ENCODE measurements at places on chromosomes 3 and 15. TPM values are rescaled to one million over a fixed set of nuclear protein-coding genes. Genes with fewer than 3 reads are reported as not detected.

- no peak overlapping the region for H3K4me3 ChIP-seq
- no peaks in the 10 kb centered on the region for H3K36me3 ChIP-seq
- H3K27ac ChIP-seq, result no peak overlapping the region
- peaks cover 6% of the 10 kb centered on the region for H3K4me1 ChIP-seq
- no peaks in the 10 kb centered on the region for H3K27me3 ChIP-seq
Measured at GRCh38 chr3:127726894-127727293, 54.1 kb downstream of the ABTB1 start.

DNA sequence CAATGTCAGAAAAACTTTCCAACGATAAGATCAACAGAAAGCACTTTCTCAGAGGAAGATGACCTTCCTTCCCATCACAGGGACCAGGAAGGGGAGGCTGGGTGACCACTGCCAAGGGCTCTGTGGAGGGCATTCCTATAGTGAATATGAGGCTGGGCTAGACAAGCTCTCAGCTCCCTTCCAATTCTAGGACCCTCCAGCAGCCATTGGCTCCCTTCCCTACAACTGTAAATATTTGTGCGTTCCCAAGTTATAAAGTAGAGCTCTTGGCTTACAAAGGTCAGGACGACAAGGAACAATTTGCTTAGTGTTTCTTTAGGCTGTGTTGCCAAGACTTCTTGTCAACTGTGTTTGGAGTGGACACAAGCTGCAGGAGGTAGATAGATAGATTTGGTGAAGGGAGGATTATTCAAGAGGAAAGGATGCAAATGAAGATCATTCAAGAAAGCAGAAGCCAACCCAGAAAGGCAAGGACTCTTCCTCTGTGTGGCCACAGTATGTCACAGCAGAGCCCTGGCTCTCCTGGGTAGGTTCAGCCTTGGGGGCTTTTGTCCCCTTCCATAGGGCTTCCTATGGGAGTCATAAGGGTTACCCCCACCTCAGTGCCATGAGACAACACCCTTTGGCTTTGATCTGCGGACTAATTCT lies 223.6 kb upstream of the TLE3 start:
- no peaks in the 10 kb centered on the region for H3K36me3 ChIP-seq
- no peak overlapping the region for H3K4me3 ChIP-seq
- H3K27me3 ChIP-seq, result no peaks in the 10 kb centered on the region
- H3K27ac ChIP-seq, result no peak overlapping the region

DNA sequence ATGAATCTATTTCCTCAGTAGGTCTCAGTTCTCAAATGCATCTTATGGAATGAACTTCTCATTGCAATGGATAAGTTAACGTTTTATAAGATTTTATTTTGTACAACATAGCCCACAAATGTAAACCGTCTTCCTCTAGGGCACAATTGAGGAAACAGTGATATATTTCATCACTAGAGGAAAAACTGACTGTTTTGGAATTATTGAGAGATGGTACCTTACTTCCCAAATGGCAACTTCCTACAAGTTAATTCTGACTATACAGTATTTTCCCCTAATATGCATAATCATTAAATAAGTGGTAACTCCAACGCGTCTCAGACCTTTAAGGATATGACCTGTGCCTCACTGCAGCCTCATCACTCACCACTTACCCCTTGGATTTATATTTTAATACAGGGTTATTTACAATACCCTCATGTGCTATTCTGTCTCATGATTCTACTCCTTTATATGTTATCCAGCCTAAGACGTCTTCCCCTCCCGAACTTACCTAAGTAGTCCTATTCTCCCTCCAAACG lies 13.3 kb downstream of the GABPB1 start:
- no peak overlapping the region for H3K4me3 ChIP-seq
- no peaks in the 10 kb centered on the region for H3K27me3 ChIP-seq
- H3K36me3 ChIP-seq, result no peaks in the 10 kb centered on the region
- no peak overlapping the region for H3K27ac ChIP-seq
- no peak for DNase-seq

GRCh38 chr3:178003756-178004155 lies 532.5 kb upstream of the KCNMB2 start:
- H3K27ac ChIP-seq, result no peak overlapping the region
- H3K4me3 ChIP-seq, result no peak overlapping the region
- H3K27me3 ChIP-seq, result no peaks in the 10 kb centered on the region
- H3K4me1 ChIP-seq, result no peaks in the 10 kb centered on the region

GRCh38 chr3:16801223-16801622 lies 83.5 kb upstream of the PLCL2 start:
- H3K27me3 ChIP-seq, result no peaks in the 10 kb centered on the region
- no peak overlapping the region for H3K27ac ChIP-seq
- no peak overlapping the region for H3K4me3 ChIP-seq
- peaks cover 4% of the 10 kb centered on the region for H3K4me1 ChIP-seq

- H3K27me3 ChIP-seq, result no peaks in the 10 kb centered on the region
- H3K4me3 ChIP-seq, result no peak overlapping the region
- H3K36me3 ChIP-seq, result no peaks in the 10 kb centered on the region
- DNase-seq, result no peak
Measured at GRCh38 chr3:134713671-134714070, 62.8 kb upstream of the KY start.

- H3K36me3 ChIP-seq, result no peaks in the 10 kb centered on the region
- H3K27ac ChIP-seq, result no peak overlapping the region
- no peak for DNase-seq
- H3K4me3 ChIP-seq, result no peak overlapping the region
- no peaks in the 10 kb centered on the region for H3K27me3 ChIP-seq
- H3K4me1 ChIP-seq, result no peaks in the 10 kb centered on the region
Measured at GRCh38 chr3:98744283-98744682, 18.9 kb upstream of the ST3GAL6 start.

DNA sequence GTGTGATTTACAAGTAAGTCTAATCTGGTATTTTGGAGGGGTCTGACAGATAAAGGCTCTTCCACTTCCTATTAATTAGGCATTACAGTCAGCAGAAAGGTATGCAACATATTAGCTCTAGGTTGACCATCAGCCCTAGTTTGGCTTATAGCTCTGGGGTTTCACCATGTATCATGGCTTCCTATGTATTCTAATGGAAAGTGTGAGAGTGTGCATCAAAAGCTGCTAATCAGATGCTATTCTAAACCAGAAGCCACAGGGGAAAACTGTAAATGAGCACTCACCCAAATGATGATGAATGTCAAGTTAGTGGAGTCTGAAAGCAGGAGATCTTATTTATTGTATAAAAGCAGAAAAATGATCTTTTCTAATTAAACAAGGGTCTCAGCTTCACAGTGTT lies 149.2 kb upstream of the MITF start:
- DNase-seq, result no peak
- H3K27ac ChIP-seq, result no peak overlapping the region
- H3K4me1 ChIP-seq, result no peaks in the 10 kb centered on the region
- H3K27me3 ChIP-seq, result no peaks in the 10 kb centered on the region
- H3K4me3 ChIP-seq, result no peak overlapping the region

- no peaks in the 10 kb centered on the region for H3K27me3 ChIP-seq
- no peaks in the 10 kb centered on the region for H3K36me3 ChIP-seq
- H3K4me1 ChIP-seq, result no peaks in the 10 kb centered on the region
- H3K4me3 ChIP-seq, result no peak overlapping the region
- no peak overlapping the region for H3K27ac ChIP-seq
- DNase-seq, result no peak
Measured at GRCh38 chr3:133169331-133170068, 131.3 kb downstream of the TMEM108 start.

- DNase-seq, result no peak
- H3K27ac ChIP-seq, result no peak overlapping the region
- no peaks in the 10 kb centered on the region for H3K36me3 ChIP-seq
- no peaks in the 10 kb centered on the region for H3K4me1 ChIP-seq
- no peaks in the 10 kb centered on the region for H3K27me3 ChIP-seq
- no peak overlapping the region for H3K4me3 ChIP-seq
Measured at GRCh38 chr3:25074149-25074548, 353.9 kb upstream of the RARB start.

DNA sequence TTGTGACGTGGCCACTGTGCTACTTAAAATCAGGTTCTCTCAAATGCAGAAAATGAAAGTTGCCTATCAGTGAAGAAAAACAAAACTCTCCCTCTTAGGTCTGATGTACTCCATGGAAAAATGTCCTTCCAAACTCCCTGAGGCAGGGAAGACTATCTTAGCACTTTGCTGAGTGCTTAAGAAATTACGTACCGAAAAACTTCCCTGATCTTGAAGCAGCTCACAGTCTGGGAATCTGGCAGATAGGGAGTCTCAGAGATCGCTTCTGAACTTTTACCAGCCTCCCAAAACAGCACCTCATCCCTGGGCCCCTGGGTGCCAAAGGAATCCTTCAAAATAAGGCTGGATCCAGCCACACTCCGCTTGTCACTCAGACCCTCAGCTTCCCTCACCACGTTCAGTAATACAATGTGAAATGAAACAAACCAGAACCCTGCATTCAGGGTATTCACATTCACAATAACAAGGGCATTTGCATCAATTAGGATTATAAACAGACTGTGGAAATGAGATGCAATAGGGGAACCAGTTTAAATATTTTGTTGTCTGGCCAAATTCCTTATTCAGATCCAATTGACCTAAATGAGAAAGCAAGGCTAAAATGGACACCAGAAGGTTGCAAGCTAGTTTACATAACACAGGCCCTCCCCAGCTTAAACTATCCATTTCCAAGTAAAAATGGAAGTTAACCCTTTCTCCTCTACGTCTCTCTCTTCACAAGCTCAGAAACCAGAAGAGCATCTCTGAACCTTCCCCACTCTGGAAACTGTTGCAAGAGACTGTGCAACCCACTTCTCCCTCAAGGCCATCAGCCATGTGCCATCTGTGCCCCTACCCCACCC lies 20.9 kb downstream of the OSBPL10 start:
- H3K4me1 ChIP-seq, result no peaks in the 10 kb centered on the region
- no peaks in the 10 kb centered on the region for H3K36me3 ChIP-seq
- H3K27ac ChIP-seq, result peak overlapping the region; percentile 17
- no peak for DNase-seq

DNA sequence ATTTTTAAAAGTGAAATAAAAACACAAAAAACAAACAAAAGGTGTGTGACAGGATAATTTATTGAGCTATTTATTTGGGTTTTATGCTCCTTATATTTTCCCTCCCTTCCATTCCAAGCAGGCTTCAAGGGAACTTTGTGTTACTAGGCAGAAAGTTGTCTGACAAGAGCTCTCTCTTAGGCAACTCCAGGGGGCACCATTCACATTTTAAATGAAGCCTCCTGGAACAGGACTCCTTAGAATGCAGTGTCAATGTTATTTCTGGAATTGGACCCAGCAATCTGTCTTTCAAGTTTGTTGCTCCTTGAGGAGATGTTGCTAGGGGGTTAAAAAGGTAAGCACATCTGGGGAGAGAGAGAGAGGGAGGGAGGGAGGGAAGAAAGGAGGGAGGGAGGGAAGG lies 5.4 kb upstream of the RFX7 start:
- H3K4me3 ChIP-seq, result no peak overlapping the region
- H3K27ac ChIP-seq, result no peak overlapping the region
- H3K4me1 ChIP-seq, result peaks cover 10% of the 10 kb centered on the region
- peak; percentile 56 for DNase-seq
- no peaks in the 10 kb centered on the region for H3K36me3 ChIP-seq
- no peaks in the 10 kb centered on the region for H3K27me3 ChIP-seq

DNA sequence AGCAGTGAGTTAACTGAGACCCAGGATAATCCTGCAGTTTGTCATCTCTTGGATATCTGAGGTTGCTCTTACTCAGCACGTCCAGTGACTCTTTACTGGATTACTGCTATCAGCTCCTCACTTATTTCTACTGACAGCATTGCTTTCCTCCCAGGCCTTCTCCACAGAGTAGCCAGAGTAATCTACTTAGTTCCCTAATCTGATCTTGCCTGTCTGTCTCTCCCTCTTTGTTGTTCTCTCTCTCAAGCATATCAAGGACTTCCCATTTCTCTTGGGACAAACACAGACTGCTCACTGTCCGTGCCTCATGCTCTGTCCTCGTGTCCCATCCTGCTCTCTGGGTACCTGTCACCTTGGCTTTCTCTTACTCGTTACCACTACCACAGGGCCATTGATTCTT lies 376.2 kb downstream of the FEZF2 start:
- H3K36me3 ChIP-seq, result no peaks in the 10 kb centered on the region
- no peaks in the 10 kb centered on the region for H3K4me1 ChIP-seq
- H3K4me3 ChIP-seq, result no peak overlapping the region
- no peaks in the 10 kb centered on the region for H3K27me3 ChIP-seq
- no peak for DNase-seq

- H3K4me1 ChIP-seq, result no peaks in the 10 kb centered on the region
- peak within 1 kb of the TSS; percentile 60 for H3K4me3 ChIP-seq
- H3K36me3 ChIP-seq, result no peaks in the 10 kb centered on the region
- peak; percentile 89 for DNase-seq
Measured at GRCh38 chr3:32391643-32392535, at the start of gene CMTM7. Gene CMTM7, plus strand, starts transcription at chr3:32391853. Its CDS starts 54 bp downstream, at chr3:32391907.

DNA sequence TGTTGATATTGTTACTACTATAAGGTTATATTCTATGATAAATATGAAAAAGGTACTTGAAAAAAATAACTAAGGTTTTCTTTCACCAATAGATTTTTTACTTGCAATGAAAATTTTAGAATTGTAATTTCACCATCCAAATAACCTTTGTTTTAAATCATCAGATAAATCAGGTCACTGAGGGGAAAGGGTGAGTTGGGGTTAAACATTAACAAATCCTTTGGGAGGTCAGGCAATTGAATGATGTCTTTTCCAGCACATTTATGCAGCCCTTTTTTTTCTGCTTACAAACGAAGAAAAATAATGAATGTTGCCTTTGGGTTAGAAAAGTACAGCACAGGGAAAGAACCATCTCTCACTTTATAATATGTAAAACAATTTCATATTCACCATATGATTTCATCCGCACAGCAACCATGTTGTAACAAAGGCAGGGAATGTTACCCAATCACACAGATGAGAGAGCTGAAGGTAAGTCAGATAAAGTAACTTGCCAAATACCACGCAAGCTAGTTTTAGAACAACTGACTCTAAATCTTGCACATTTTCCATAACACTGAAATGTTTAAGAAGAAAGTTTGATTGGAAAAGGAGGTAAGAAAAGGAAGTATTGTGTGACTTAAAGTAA lies 151.3 kb downstream of the FGF12 start:
- DNase-seq, result no peak
- H3K27ac ChIP-seq, result no peak overlapping the region
- no peaks in the 10 kb centered on the region for H3K27me3 ChIP-seq
- H3K4me1 ChIP-seq, result peaks cover 2% of the 10 kb centered on the region
- no peak overlapping the region for H3K4me3 ChIP-seq
- H3K36me3 ChIP-seq, result no peaks in the 10 kb centered on the region

GRCh38 chr15:36389107-36389506 lies 190.3 kb upstream of the CDIN1 start:
- no peak overlapping the region for H3K4me3 ChIP-seq
- no peaks in the 10 kb centered on the region for H3K36me3 ChIP-seq
- H3K27ac ChIP-seq, result no peak overlapping the region
- no peaks in the 10 kb centered on the region for H3K27me3 ChIP-seq
- no peaks in the 10 kb centered on the region for H3K4me1 ChIP-seq

- H3K27ac ChIP-seq, result no peak overlapping the region
- H3K36me3 ChIP-seq, result no peaks in the 10 kb centered on the region
- no peak overlapping the region for H3K4me3 ChIP-seq
- no peaks in the 10 kb centered on the region for H3K4me1 ChIP-seq
- DNase-seq, result no peak
Measured at GRCh38 chr15:98859149-98859548, 148.4 kb downstream of the PGPEP1L start.

The DOCK3 gene
- total RNA-seq, result 0.54 TPM

The DPPA2 gene
- 0.19 TPM for total RNA-seq

The MUSTN1 gene
- 18.6 TPM for total RNA-seq

The ARGFX gene
- total RNA-seq, result not detected

The TRIM42 gene
- not detected for total RNA-seq

The RPP14 gene
- total RNA-seq, result 14.9 TPM

The IL5RA gene
- total RNA-seq, result 1.1 TPM

The FOXL2 gene
- total RNA-seq, result not detected

The BTLA gene
- total RNA-seq, result 3.2 TPM

The TEX55 gene
- not detected for total RNA-seq
